ENCODE measurements at places on chromosomes 7 and 10. TPM values are rescaled to one million over a fixed set of nuclear protein-coding genes. Genes with fewer than 3 reads are reported as not detected.

The IGF2BP3 gene
- total RNA-seq, result 0.66 TPM

The SLC16A9 gene
- 5.6 TPM for total RNA-seq

The SEPTIN7 gene
- total RNA-seq, result 211 TPM

The KCND2 gene
- 6.0 TPM for total RNA-seq

The TAC1 gene
- total RNA-seq, result 5.2 TPM

The FAM171A1 gene
- total RNA-seq, result 73.9 TPM

The CHN2 gene
- 24.7 TPM for total RNA-seq

The EPO gene
- not detected for total RNA-seq

The AKR1D1 gene
- total RNA-seq, result 0.37 TPM

The CAMK1D gene
- 19.4 TPM for total RNA-seq

The DRGX gene
- total RNA-seq, result not detected

The WDR91 gene
- 18.6 TPM for total RNA-seq

The MKX gene
- 5.2 TPM for total RNA-seq

The ATRNL1 gene
- 2.7 TPM for total RNA-seq

The FAM24B gene
- 4.9 TPM for total RNA-seq

DNA sequence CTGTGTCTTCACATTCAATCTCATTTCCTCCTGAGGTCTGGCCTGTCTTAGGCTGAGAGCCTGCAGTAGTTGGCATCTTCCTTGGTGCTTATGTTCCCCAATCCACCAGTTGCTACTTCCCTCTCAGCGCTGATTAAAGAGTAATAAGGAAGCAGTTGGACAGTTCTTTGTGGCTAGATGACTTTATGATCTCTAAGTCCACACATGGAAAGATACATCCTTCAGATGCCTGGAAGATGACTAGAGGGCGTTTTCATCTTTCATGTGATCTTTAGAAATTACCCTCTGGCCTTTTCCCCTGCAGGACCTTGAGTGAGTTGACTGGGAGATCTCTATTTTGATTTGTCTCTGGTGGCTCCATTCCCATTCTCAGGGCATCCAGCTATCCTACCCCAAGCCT is 204.5 kb downstream of the GRM3 start:
- no peak for DNase-seq

DNA sequence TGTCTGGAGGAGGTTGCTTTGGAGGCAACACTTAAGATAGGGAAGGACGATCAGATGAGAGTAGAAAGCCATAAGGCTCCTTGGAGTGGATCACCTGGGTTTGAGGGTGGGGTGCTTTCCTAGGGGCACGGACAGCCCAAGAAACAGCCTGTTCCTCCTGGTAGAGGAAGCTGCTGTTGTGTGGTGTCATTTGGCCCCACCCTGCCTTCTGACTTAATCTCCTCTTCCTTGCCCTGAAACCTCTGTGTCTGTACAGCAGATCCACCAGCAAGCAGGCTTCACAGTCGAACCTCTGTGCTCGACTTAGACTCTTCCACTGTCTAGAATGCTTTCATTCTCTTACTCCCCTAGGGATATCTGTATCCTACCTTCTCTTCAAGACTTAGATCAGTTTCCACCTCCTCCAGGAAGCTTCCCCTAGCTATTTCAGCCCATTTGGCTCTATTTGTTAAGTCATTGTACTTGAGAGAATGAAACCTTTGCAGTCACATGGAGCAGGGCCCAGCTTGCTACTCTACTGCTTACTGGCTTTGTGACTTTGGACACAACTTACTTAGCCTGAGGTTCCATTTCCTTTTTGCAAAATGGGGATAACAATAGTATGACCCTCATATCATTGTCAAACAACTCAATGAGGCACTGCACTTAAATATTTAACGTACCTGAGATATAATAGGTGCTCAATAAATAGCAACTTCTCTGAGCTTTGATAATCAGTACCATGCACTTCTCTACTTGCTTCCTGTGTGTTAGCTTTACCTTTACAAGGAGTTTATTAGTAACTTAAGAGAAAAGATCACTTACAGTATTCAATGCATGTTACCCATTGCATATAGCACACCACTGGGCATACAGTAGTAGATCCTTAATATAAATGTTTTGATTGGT is 5.0 kb downstream of the MXI1 start:
- DNase-seq, result no peak

GRCh38 chr7:137454246-137454724 is 110.8 kb upstream of the PTN start:
- no peak for DNase-seq

GRCh38 chr10:21516242-21517131 is 9.0 kb downstream of the SKIDA1 start:
- DNase-seq, result no peak

- DNase-seq, result no peak
These were observed 66.6 kb downstream of the FZD1 start for GRCh38 chr7:91330866-91331265.

- DNase-seq, result no peak
These were observed 32.6 kb downstream of the ESYT2 start for GRCh38 chr7:158796667-158797066.

GRCh38 chr7:32347244-32347828 is 142.8 kb downstream of the LSM5 start:
- DNase-seq, result no peak

- peak; percentile 78 for DNase-seq
These were observed 3.3 kb downstream of the PLXDC2 start for GRCh38 chr10:19819419-19820033.

- DNase-seq, result no peak
These were observed 222.9 kb downstream of the CHRM2 start for GRCh38 chr7:137091396-137091795.

DNA sequence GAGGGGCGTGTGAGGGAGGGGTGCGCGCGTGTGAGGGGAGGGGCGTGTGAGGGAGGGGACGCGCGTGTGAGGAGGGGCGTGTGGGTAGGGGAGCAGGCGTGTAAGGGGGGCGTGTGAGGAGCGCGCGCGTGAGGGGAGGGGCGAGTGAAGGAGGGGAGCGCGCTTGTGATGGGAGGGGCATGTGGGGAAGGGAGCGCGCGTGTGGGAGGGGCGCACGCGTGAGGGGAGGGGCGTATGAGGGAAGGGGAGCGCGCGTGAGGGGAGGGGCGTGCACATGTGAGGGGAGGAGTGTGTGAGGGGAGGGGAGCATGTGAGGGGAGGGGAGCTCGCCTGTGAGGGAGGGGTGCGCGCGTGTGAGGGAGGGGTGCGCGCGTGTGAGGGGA is 19.1 kb downstream of the MXI1 start:
- peak; percentile 90 for DNase-seq

GRCh38 chr7:67512481-67512880 is 515.8 kb downstream of the TYW1 start:
- DNase-seq, result no peak

GRCh38 chr7:38242814-38243213 is 30.6 kb downstream of the TARP start:
- no peak for DNase-seq

GRCh38 chr7:128259131-128260061 is 18.3 kb downstream of the LEP start:
- peak; percentile 69 for DNase-seq

GRCh38 chr7:147298611-147299043 is 1182.0 kb downstream of the CNTNAP2 start:
- DNase-seq, result no peak

GRCh38 chr7:154867068-154867467 is 135.9 kb downstream of the PAXIP1 start:
- DNase-seq, result no peak

DNA sequence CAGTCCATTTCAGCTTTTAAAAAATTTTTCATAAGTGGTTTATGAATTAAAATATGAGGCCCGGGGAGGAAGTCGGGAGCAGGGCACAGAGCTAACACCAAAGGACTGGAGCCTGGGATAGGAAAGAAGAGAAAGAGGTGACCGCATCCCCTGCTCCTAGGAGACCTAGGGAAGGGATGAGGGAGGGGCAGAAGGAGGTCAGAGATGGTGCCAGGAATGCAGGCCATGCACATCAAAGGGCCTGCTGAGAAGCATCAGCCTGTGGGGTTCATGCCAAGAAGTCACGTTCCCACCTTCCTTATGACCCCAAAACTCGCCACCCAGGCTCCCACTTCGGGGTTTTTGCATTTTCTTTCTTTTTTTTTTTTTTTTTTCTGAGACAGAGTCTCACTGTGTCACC is 14.7 kb upstream of the TOMM7 start:
- no peak for DNase-seq

- DNase-seq, result no peak
These were observed 901.4 kb downstream of the PCDH15 start for GRCh38 chr10:53899463-53900160.

All from mucosa of gallbladder (tissue), 1 donor.